Activated CD8-positive, alpha-beta T cell treated with anti-CD3 and anti-CD28 coated beads, Interleukin-2, amount 10 ng/mL, durations not matched to agents 7 days and 5 days (primary cell): ENCODE measurements at places on chromosomes 7 and 10. TPM values are rescaled to one million over a fixed set of nuclear protein-coding genes. Genes with fewer than 3 reads are reported as not detected.
A peak's percentile ranks its signal among the peaks of the same experiment; 100 is the strongest.

DNA sequence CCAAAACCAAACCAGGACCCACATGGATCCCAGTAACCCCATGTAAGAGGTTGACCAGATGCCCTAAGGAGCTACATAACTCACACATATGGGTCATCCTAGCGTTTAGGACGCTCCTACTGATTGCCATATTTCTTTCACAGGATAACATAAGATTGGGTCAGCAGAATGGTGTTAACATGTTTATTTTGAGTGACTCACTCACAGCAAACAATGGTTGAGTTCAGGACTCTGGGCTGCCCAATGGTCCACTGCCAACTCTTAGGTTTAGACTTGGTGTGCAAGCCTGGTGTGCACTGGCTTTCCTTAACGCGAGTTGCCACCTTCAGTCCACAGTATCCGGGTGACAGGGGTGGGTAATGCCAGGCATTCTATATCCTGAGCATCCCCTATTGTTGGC lies 211.5 kb downstream of the GPAM start:
- no peaks in the 10 kb centered on the region for H3K36me3 ChIP-seq
- no peaks in the 10 kb centered on the region for H3K4me1 ChIP-seq
- H3K27ac ChIP-seq, result no peak overlapping the region
- no peak overlapping the region for H3K4me3 ChIP-seq
- no peaks in the 10 kb centered on the region for H3K27me3 ChIP-seq

DNA sequence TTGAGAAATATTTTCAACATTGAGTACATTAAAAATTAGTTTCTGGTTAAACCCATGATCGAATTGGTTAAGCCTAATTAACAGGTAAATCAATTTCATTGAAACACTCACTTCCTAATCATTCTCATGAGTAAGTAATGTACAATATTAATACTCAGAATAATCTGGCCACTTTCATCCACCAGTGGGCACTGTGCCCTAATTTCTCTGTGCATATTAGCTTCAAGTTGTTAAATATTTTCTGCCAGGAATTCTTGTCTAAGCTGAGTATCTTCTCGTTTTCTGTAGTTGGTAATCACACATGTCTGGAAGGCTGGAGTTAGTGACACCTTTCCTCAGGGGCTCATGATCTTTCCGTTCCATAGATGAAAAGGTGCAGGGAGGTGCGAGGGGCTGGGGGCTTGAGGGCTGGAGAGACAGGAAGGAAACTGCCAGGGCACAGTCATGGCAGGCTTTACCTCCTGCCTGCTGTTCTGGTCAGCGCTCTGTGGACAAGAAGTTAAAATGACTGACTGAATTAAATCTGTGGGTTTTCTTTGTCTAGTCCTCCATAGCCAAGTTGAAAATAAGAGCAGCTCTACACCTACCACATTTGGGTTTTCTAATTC lies 71.9 kb downstream of the WIPF3 start:
- H3K4me3 ChIP-seq, result no peak overlapping the region
- no peak overlapping the region for H3K27ac ChIP-seq
- peak; percentile 34 for DNase-seq
- no peaks in the 10 kb centered on the region for H3K36me3 ChIP-seq
- H3K4me1 ChIP-seq, result no peaks in the 10 kb centered on the region
- H3K27me3 ChIP-seq, result peaks cover 22% of the 10 kb centered on the region

Gene CLDN15
- 19.6 TPM for total RNA-seq

Gene PAPOLB
- total RNA-seq, result 0.08 TPM

Gene TRIL
- not detected for total RNA-seq
